ENCODE measurements at places on chromosomes 11 and 22.

GRCh38 chr11:107427569-107428180 is 29.9 kb downstream of the CWF19L2 start:
- DNase-seq, result no peak

DNA sequence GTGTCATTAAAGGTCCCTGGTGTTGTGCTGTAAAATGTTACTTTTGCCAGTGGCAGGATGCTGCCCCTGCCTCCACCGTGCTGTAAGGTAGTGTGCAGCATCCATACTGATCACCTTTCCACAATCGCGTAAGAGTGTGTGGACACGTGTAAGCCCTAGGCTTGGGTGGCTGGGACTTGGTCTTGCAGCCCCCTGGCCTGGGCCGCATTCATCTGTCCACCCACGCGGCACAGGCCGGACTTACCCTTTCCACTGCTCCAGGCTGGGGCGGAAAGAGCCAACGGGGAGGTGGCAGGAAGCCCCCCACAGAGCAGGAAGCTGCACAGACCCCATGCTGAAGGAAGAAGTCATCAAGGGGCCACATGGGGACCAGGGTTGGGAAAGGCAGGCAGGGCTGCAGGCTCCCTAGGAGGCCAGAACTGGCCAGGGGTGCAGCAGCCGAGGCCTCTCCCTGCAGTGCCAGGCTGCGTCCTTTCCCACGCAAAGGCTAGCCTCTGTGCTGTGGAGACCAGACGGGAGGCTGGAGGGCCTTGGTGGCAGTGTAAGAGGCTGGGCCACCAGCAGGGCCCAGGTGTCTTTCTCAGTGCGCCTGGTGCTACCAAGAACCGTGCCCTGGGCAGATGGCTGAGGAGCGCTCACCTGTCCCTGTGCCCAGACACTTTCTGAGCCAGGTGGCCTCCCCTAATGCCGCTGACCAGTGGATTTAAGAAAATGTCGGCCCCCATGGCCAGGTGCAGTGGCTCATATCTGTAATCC is 11.7 kb upstream of the TMEM191C start:
- no peak for DNase-seq

DNA sequence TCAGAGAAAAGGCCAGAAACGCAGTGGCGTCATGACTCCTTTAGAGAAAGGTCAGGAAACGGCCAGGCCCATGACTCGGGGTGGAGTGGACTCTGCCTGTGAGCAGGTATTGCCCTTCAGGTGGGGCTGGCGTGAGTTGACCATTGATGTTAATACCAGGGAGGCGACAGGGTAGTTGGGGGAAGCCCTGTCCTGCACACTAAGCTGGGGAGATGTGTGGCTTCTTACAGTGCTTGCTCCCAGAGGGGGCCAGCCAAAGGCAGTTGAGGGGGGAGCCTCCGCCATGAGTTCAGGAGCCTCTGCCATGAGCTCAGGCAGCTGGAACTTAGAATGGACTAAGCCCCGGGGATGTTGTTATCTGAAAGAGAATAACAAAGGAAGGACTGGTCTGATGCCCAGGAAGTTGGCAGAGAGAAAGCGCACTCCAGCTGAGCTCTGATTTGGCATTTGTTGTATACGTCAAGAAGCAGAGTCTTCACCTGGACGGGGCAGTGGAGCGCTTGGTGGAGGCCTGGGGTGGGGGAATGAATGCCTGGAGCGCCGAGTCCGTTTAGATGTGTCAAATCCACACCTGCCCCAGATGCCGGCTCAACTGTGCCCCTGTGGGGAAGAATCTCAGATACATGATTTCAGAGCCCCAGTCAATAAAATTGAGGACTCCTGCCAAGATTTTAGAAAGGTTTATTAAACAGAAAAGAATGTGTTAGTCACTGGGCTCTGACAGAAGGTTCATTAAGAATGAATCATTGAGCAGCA is 222.5 kb downstream of the TBC1D22A start:
- no peak for DNase-seq

DNA sequence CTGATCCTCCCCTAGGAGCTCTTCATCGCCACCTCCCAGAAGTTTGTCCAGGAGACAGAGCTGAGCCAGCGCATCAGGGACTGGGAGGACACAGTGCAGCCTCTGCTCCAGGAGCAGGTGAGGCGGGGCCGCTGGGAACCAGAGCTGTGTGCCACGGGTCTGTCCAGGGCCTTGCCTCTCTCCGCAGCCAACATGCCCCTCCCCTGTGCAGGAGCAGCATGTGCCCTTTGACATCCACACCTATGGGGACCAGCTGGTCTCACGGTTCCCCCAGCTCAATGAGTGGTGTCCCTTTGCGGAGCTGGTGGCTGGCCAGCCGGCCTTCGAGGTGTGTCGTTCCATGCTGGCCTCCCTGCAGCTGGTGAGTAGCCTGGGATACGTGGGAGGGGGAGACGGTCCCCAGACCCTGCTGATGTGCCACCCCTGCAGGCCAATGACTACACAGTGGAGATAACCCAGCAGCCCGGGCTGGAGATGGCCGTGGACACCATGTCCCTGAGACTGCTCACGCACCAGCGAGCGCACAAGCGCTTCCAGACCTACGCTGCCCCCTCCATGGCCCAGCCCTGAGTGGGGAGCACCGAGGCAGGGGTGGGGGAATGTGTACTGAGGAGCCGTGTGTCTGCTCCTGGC is 2.5 kb downstream of the SCO2 start:
- DNase-seq, result no peak

GRCh38 chr22:33409079-33409478 is 350.9 kb upstream of the SYN3 start:
- DNase-seq, result no peak

GRCh38 chr22:25911243-25911972 is 169.4 kb downstream of the MYO18B start:
- no peak for DNase-seq

DNA sequence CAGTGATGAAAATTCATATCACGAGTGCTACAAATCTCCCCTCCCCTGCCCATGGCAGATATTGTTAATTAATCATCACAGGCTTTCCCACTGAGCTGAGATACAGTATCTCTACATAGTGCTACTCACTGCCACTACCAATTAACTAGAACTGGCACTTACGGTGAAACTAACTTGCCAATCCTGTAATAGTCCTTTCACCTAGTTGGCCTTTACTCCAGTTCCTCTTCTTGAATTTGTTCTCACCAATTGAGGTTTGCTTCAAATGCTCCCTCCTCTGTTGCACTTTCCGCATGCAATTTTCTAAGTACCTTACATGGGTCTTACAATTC is 11.9 kb upstream of the PRRG4 start:
- DNase-seq, result no peak

DNA sequence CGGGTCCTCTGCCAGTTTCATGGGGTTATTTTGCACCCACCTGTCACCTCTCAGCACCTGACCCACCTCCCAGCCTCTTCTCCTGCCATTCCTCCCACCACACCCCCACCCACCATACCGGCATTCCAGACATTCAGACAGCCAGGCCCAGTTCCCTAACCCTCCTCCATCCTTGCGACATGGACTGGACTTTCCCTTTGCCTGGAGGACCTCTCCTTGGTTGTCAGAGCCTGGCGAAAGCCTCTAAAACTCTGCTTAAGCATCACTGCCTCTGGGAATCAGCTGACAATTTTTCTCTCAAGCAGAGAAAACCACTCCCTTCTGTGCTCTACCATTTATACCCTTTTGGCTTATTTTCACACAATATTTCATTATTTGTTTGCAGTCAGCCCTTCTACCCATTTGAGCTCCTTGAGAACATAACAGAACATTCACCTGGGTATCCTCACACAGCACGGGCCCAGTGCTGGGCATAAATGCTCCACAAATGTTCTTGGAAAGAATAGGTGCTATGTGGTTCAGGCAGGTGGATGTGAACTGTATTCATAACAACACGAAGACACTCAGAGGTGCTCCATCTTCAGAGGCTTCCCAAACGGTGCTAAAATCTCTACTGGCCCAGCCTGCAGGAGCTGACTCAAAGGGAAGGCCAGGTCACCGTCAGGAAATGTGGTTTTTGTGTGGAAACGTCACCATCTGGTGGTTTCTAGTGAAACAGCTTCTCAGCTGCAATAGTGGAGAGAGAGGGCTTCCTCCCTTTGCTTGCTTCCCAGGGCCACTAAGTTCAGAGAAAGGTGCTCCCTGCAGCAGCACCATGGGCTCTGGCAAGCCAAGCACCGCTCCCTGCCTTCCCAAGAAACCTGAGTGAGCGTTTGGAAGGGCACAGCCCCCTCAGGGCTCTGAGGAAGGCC is 10.4 kb downstream of the SPATA19 start:
- DNase-seq, result no peak

- DNase-seq, result no peak
Observed at GRCh38 chr11:128582496-128583366, 4.6 kb downstream of the ETS1 start.

DNA sequence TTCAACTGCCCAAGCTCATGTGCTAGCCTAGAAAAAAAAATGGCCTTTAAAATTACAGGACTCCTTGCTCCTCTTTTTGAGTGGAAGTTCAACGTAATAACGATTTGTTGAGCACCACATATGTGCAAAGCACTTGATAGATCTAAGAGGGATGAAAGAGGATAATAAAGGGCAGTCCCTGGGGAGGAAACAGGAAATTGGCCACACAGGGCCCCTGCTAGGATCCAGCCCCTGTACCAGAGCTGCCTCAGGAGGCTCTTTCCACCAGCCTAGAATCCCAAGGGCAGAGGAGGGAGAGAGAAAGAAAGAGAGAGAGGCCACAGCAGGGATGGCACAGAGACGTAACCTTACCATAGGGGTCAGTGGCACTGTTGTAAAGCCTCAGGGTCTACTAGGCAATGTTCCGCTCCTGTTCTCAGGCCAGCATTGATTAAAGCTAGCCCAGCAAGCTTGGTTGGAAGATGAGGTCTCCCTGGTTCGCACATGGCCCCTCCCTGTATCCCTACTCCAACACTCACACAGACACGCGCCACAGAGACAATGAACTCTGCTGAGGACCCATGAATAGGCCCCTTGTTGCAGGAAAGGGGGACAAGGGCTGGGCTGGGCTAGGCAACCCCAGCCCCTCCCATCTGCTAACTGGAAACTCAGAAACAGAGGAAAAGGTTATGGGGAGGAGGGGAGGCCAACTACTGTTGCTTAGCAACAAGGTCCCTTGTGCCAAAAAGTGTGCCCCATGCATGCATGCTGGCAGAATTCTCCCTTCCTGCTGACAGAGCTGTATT is at the start of gene TMPRSS5:
Gene TMPRSS5 (minus strand): TSS at position 438 of the 785 bp plus-strand sequence. CDS start 84 bp downstream, at position 354.
- DNase-seq, result no peak

DNA sequence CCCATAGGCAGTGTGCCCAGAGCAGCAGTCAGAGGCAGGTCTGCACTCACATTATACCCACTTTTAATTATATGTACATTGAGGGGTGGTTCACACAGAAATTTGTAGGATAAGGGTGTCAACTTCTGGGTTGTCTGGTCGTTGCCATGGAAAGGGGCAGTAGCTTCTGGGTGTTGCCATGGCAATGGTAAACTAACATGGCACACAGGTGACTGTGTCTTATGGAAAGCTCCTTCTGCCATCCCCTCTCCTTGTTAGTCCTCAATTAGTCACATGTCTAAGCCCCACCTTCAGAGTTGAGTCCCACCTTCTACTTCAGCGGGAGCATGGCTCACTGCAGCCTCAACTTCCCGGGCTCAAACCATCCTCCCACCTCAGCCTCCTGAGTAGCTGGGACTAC is 56.3 kb upstream of the ATXN10 start:
- DNase-seq, result no peak

DNA sequence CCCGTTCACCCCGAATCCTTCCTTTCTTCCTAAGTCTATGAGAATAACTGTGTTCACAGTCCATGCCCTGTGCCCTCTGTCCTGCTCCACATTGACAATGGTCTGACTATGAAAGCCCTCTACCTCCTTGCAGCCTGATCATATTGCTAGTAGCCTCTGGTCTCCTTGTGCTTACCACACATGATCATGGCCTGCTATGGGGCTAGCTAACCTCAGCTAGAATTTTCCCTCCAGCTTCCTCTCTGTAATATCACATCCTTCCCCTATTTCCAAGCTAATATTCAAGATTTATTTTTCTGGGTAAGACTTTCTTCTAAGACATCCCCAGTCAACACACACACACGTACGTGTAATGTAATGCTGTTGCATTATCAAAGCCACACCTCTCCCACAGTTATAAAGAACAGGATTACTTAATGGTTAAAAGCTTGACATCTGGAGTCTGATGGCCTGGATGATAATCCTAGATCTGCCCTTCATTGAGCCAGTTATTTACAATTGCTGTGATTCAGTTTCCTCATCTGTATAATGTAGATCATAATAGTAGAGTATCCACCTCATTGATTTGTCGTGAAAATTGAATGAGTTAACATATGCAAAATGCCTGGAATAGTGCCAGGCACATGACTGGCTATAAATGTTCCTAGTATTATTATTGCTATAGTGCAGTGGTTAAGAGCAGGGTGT is 214.4 kb upstream of the BLID start:
- DNase-seq, result no peak
